IMR-90 (cell line): ENCODE measurements at places on chromosomes 16 and 17.

DNA sequence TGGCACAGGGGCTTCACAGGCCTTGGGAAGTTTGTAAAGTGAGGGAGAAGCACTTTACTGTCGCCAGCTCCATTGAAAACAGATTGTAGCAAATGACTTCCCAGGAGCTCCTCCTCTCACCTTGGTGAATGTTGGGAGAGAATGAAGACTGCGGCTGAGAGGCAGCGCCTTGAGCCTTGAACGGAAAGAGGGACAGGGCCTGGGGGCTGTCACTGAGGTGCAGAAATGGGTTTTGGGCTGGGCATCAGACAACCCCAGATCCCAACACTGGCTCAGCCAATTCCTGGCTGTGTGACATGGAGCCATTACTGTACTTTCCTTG, 603 bp upstream of the MRTFB start:
- DNase-seq = no peak

GRCh38 chr17:79883202-79883601, 44.0 kb upstream of the CBX4 start:
- DNase-seq = no peak

GRCh38 chr16:70608521-70608920, 37.8 kb upstream of the IL34 start:
- DNase-seq = no peak

GRCh38 chr16:62475573-62475972, 439.3 kb upstream of the CDH8 start:
- no peak for DNase-seq

GRCh38 chr16:60704726-60705125, 1331.5 kb downstream of the CDH8 start:
- no peak for DNase-seq
